Breast epithelium (tissue), 4 donors: ENCODE measurements at places on chromosomes 2 and 18.

- H3K4me1 ChIP-seq, result no peaks in the 10 kb centered on the region
- H3K36me3 ChIP-seq, result no peaks in the 10 kb centered on the region
- no peak overlapping the region for H3K4me3 ChIP-seq
- no peak overlapping the region for H3K27ac ChIP-seq
- H3K27me3 ChIP-seq, result no peaks in the 10 kb centered on the region
Measured at GRCh38 chr18:76246590-76246989, 248.5 kb downstream of the ZNF516 start.

DNA sequence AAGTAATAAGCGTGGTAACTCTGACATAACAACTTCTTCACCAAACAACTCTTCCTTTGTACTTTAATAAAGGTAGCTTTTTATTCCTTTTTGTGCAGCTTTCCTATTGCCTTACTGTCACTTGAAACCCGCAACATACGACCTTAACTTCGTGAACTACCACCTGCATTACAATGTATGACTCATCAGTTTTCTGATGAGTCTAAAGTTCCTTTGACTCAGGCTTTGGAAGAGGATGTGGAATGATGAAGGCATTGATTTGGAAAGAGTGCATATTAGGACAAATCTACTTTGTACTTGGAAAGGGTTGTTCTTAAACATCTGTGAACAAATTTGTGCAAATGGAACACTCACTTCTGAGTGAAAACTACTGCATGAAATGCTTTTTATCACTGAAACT lies 1012.1 kb downstream of the TMEM182 start:
- H3K27me3 ChIP-seq, result no peaks in the 10 kb centered on the region
- H3K4me3 ChIP-seq, result no peak overlapping the region
- no peaks in the 10 kb centered on the region for H3K4me1 ChIP-seq
- DNase-seq, result no peak
- H3K36me3 ChIP-seq, result no peaks in the 10 kb centered on the region

DNA sequence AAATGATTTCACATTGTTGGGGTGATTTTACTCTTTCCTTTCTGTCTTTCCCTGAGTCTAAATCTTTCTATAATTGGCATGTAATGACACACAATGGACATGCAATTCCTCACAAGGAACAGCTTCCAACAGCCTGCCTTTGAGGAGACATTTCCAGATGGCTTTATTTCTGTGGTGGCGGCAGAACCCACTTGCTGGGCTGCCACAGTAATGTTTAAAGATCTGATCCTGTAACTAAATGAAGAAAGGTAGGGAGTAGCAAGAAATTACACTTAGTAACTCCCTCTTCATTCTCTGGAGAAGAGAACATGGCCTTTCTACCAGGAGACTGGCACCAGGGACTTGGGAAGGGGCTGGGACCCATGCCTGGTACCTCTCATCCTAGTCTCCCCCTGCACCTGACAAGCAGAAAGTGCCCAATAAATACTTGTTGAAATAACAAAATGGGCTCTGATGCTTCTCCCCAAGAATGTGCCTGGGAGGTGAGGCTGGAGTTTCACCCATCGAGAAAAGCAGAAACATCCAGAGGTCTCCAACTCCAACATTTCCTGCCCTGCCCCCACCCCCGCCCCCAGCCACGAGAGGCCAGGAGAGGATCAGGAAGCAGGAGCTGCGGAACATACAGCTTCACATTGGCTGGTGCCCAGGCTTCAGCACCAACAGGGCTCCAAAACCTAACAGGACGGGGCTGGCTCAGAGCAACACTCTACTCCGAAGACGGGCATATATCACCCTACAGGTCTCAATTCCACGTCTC lies 92.1 kb downstream of the PXDN start:
- H3K27me3 ChIP-seq, result no peaks in the 10 kb centered on the region
- peak overlapping the region; percentile 69 for H3K27ac ChIP-seq
- peaks cover 6% of the 10 kb centered on the region for H3K36me3 ChIP-seq
- no peak for DNase-seq
- no peaks in the 10 kb centered on the region for H3K4me1 ChIP-seq
- no peak overlapping the region for H3K4me3 ChIP-seq

DNA sequence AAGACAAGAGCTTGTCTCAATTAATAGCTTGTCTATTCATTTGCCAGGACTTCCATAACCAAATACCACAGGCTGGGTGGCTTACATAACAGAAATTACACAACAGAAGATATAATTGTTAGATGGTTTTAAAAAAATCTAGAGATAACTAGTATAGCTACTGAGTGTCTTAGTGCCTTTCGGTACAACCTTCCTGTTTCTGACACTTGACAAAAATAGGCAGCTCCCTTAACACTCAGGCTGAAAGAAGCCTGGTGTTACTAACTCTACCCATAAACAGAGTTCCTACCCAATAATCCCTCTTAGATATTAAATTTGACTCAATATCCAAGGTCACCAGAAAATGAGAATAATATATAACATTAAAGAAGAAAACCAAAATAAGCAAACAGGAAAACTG lies 129.7 kb downstream of the BARD1 start:
- H3K27me3 ChIP-seq, result no peaks in the 10 kb centered on the region
- H3K27ac ChIP-seq, result no peak overlapping the region
- DNase-seq, result no peak
- no peaks in the 10 kb centered on the region for H3K4me1 ChIP-seq
- H3K4me3 ChIP-seq, result no peak overlapping the region

GRCh38 chr2:7018767-7019166 lies 101.6 kb downstream of the RNF144A start:
- H3K36me3 ChIP-seq, result no peaks in the 10 kb centered on the region
- no peak overlapping the region for H3K4me3 ChIP-seq
- H3K27ac ChIP-seq, result no peak overlapping the region
- no peaks in the 10 kb centered on the region for H3K4me1 ChIP-seq

DNA sequence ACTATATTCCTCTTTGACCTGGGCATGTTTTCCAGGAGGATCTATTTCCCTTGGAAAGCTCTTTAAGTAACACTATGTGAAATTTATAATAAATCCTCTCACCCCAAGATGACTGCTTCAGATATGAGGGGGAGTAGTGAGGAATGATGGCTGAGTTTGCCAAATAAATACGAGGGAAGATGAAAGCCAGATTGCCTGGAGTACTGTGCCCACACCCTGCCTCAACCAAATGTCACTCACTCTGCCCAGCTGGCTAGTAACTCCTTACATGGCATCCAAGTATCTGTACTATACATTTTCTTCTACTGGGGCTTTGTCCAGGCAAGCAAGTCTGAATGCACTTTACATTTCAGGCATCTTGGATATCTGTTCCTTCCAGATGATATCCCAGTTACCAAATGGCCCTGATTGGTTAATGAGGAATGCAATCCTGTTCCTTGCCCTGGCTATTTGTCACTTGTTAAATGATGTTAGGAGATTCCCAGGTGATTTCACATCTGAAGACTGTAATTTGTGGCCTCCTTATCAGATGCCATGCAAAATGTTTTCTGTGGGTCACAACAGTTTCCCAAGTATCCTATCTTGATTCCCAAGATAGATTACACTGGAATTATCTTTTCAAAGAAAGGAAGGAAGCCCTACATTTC lies 191.8 kb downstream of the IKZF2 start:
- DNase-seq, result no peak
- peak overlapping the region; percentile 23 for H3K27ac ChIP-seq
- H3K36me3 ChIP-seq, result no peaks in the 10 kb centered on the region
- no peaks in the 10 kb centered on the region for H3K4me1 ChIP-seq

- no peak for DNase-seq
- H3K4me3 ChIP-seq, result no peak overlapping the region
- no peaks in the 10 kb centered on the region for H3K36me3 ChIP-seq
- no peak overlapping the region for H3K27ac ChIP-seq
Measured at GRCh38 chr2:24577481-24577880, 86.4 kb downstream of the NCOA1 start.

DNA sequence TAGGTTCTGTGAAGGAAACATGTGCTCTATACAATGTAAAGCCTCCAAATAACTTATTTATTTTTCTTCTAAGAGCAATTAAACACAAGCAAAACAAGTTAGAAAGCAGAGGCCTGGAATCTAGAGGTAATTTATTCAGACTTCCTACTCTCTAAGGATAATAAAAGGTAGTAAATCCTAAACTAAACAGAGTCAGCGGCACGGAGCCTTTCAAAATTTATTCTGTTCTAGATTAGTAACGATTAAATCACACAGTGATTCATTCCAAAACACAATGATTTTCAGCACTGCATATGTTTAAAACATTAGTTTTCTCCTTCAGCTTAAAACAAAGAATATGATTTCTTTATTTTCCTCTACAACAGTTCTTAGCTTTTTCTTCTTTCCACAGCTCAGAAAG lies 160.9 kb downstream of the FBXO15 start:
- no peak overlapping the region for H3K4me3 ChIP-seq
- H3K36me3 ChIP-seq, result no peaks in the 10 kb centered on the region
- H3K27ac ChIP-seq, result no peak overlapping the region
- DNase-seq, result no peak
- H3K27me3 ChIP-seq, result no peaks in the 10 kb centered on the region

DNA sequence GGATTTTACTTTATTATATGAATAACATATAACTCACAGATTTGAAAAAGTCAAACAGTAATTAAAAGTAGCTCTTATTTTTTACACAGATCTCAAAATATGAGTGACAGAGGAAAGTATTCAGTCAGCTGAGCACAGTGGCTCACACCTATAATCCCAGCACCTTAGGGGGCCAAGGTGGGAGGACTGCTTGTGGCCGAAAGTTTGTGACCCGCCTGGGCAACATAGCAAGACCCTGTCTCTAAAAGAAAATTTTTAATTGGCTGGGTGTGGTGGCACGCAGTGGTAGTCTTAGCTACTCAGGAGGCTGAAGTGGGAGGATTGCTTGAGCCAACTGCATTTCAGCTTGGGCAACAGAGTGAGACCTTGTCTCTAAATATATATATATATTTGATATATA lies 19.2 kb upstream of the UGP2 start:
- H3K4me1 ChIP-seq, result no peaks in the 10 kb centered on the region
- H3K4me3 ChIP-seq, result no peak overlapping the region
- DNase-seq, result no peak
- H3K27ac ChIP-seq, result no peak overlapping the region

- H3K4me1 ChIP-seq, result no peaks in the 10 kb centered on the region
- H3K4me3 ChIP-seq, result no peak overlapping the region
- H3K27ac ChIP-seq, result no peak overlapping the region
- H3K36me3 ChIP-seq, result no peaks in the 10 kb centered on the region
- H3K27me3 ChIP-seq, result no peaks in the 10 kb centered on the region
- DNase-seq, result no peak
Measured at GRCh38 chr18:61939046-61939674, 46.4 kb upstream of the RNF152 start.

GRCh38 chr18:9521770-9522169 lies 46.5 kb downstream of the RALBP1 start:
- no peaks in the 10 kb centered on the region for H3K36me3 ChIP-seq
- no peak overlapping the region for H3K4me3 ChIP-seq
- no peaks in the 10 kb centered on the region for H3K27me3 ChIP-seq

GRCh38 chr18:58009166-58009565 lies 34.9 kb upstream of the NEDD4L start:
- H3K4me3 ChIP-seq, result no peak overlapping the region
- DNase-seq, result no peak
- H3K27me3 ChIP-seq, result no peaks in the 10 kb centered on the region

DNA sequence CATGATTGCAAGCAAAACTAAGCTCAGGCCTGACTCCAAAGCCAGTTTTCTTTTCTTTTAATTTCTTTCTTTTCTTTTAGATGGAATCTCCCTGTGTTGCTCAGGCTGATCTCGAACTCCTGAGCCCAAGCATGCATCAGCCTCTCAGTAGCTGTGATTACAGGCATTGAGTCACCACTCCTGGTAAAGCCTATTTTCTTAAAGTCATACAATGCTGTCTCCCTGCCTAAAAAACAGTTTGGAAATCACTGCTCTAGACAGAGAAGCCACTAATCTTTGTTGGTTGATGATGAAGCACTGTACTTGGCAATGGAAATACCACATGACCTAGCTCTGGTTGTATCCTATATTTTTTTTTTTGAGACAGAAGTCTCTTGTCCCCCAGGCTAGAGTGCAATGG lies 33.1 kb upstream of the ZNF532 start:
- no peaks in the 10 kb centered on the region for H3K36me3 ChIP-seq
- no peak for DNase-seq
- H3K27ac ChIP-seq, result no peak overlapping the region
- H3K4me3 ChIP-seq, result no peak overlapping the region
- H3K27me3 ChIP-seq, result no peaks in the 10 kb centered on the region

- no peaks in the 10 kb centered on the region for H3K27me3 ChIP-seq
- no peaks in the 10 kb centered on the region for H3K4me1 ChIP-seq
- H3K27ac ChIP-seq, result no peak overlapping the region
- H3K4me3 ChIP-seq, result no peak overlapping the region
- H3K36me3 ChIP-seq, result no peaks in the 10 kb centered on the region
Measured at GRCh38 chr2:141692829-141693228, 438.0 kb downstream of the LRP1B start.

DNA sequence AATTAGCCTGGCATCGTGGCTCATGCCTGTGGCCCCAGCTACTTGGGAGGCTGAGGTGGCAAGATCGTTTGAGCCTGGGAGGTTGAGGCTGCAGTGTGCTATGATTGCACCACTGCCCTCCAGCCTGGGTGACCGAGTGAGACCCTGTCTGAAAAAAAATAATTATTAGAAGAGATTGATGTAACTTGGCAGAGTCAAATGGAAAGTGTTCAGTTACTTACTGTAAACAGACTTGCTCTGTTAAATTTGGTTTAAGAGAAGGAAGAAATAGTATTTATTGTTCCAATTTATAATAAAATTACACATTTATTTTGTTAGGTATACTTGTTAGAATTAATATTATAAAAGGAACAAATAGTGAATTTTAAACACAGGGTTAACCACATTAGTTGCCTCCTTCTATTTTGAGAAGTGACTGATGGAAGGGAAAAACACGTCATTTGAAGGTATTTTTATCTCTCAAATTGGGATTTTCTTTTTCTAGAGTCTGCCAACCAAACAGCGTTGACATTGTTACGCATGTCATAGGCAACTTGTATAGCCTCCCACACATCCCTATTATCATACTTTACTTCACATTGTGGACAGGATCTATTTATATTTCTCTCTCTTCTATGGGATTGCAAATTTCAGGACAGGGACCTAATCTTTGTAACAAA lies 118.8 kb upstream of the B3GNT2 start:
- DNase-seq, result no peak
- H3K4me3 ChIP-seq, result no peak overlapping the region
- no peak overlapping the region for H3K27ac ChIP-seq
- H3K4me1 ChIP-seq, result no peaks in the 10 kb centered on the region
- no peaks in the 10 kb centered on the region for H3K27me3 ChIP-seq
- no peaks in the 10 kb centered on the region for H3K36me3 ChIP-seq

- H3K4me1 ChIP-seq, result no peaks in the 10 kb centered on the region
- H3K36me3 ChIP-seq, result no peaks in the 10 kb centered on the region
- no peak for DNase-seq
Measured at GRCh38 chr2:172285010-172285621, 142.3 kb upstream of the ITGA6 start.

GRCh38 chr2:171411791-171412483 lies 21.9 kb downstream of the METTL8 start:
- H3K4me1 ChIP-seq, result no peaks in the 10 kb centered on the region
- no peaks in the 10 kb centered on the region for H3K36me3 ChIP-seq
- H3K27me3 ChIP-seq, result no peaks in the 10 kb centered on the region
- no peak overlapping the region for H3K4me3 ChIP-seq
- DNase-seq, result no peak
